NCI-H446 treated with DMSO at 0.1 percent for 48 hours (cell line): ENCODE measurements at places on chromosomes 4 and X.

GRCh38 chr4:86452422-86452891 is 92.6 kb upstream of the MAPK10 start:
- DNase-seq = no peak

GRCh38 chr4:87659247-87659931 is 9.3 kb downstream of the DMP1 start:
- no peak for DNase-seq

DNA sequence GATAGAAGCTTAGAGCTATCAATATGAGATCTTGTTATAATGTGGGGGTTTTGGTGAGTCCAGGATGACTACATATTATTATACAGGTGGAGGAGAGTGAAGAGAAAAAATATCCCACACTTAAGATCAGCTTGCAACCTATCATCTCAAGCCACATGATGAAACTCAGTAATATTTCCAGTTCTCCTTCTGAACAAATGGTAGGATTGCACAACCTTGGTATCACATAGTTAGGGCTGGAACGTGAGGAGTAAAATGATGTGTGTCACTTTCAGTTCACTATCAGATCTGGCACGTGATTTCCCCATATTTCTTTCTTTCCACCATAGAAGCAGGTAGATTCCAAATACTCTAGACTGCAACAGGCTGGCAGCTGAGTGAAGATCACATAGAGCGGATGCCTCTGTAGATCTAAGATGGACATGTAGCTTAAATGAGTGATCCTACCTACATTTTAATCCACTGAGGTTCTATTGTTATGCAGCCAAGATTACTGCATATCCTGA is 150.6 kb upstream of the ANKRD50 start:
- DNase-seq = no peak

- no peak for DNase-seq
Measured at GRCh38 chr4:38368613-38369012, 295.4 kb upstream of the KLF3 start.

- DNase-seq = no peak
Measured at GRCh38 chrX:30931920-30932319, 42.9 kb upstream of the TAB3 start.

GRCh38 chrX:42627891-42628290 is 150.1 kb downstream of the PPP1R2C start:
- DNase-seq = no peak

GRCh38 chr4:1985780-1986577 is 22.8 kb downstream of the NELFA start:
- no peak for DNase-seq

DNA sequence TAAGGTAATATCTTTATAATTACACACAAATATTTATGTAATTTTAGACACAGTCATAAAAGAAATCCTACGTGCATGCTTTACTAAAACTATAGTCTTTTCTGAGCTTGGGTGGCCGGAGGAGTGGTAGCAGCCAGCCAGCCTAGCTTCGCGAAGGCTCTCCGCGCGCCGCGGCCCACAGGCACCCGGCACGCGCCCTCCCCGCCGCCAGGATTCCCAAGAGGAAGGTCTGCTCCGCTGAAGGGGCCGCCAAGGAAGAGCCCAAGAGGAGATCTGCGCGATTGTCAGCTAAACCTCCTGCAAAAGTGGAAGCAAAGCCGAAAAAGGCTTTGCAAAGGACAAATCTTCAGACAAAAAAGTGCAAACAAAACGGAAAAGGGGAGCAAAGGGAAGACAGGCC is 8.7 kb upstream of the PJA1 start:
- no peak for DNase-seq
